ENCODE measurements at places on chromosomes 13 and 19.

GRCh38 chr13:27024074-27024461, 147.5 kb downstream of the USP12 start:
- no peak for DNase-seq

- DNase-seq, result no peak
Measured at GRCh38 chr13:92575777-92576176, 650.8 kb upstream of the GPC6 start.

DNA sequence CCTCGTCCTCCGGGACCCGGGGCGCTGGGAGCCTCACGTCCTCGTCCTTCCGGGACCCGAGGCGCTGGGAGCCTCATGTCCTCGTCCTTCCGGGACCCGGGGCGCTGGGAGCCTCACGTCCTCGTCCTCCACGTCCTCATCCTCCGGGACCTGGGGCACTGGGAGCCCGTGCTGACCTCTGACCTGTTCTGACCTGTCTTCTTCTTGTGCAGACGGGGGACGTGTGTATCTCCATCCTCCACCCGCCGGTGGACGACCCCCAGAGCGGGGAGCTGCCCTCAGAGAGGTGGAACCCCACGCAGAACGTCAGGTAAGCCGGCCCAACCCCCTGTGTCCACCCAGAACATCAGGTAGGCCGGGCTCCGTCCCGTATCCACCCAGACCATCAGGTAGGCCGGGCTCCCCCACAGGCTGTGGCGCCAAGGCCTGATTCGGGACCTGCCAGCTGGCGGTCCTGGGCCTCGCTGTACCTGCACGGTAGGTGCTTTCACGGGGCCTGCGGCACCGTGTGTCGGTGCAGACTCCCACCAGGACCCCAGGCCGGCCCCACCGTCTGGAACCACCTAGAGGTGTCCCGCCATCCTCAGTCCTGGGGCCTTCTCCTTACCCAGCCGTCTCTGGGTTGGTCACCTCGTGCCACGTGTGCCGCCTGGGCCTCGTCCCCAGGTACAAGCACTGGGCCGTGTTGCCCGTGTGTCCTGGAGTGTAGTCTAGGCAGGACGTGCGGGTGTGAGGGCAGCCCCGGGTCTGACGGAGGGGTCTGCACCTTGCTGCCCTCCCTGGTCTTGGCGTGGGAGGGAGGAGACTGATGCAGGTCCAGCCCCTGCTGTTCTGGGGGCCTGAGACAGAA, 4.7 kb downstream of the CDC34 start:
- no peak for DNase-seq

GRCh38 chr13:46687810-46688209, 109.2 kb downstream of the ESD start:
- DNase-seq, result peak; percentile 35

DNA sequence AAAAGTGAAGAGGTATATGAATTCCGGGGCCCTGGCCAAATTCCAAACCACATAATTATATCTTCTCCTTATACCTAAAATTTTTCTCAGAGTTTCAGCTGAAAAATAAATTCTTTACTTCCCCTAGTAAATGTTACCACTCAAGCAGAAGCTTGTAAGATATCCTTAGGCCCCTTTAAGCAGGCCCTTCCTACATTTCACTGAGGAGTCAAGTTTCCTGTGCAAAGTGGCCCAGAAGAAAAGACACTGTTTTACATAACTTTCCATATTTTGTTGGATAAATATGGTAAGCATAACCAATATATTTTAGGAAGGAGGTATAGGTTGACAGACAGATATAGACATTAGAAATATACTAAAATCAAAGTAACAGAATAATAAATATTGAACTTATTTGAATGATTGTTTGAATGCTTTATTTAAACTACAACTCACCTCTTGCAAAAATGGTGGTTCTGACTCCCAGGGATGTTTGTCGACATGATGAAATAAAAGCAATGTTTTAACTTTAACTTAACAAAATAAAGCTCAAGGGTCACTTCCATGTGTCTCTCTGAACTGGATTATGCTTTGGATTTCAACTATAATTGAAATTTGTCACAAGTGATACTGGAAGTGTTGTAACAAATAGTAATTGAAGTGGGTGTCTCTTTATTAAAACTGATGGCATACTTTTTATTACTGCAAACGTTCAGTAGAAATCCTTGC, 141.2 kb downstream of the SPRY2 start:
- DNase-seq, result no peak

- DNase-seq, result no peak
Measured at GRCh38 chr13:54394085-54394700, 1365.6 kb downstream of the OLFM4 start.

- DNase-seq, result no peak
Measured at GRCh38 chr19:5696196-5697021, 6.3 kb downstream of the RPL36 start.

DNA sequence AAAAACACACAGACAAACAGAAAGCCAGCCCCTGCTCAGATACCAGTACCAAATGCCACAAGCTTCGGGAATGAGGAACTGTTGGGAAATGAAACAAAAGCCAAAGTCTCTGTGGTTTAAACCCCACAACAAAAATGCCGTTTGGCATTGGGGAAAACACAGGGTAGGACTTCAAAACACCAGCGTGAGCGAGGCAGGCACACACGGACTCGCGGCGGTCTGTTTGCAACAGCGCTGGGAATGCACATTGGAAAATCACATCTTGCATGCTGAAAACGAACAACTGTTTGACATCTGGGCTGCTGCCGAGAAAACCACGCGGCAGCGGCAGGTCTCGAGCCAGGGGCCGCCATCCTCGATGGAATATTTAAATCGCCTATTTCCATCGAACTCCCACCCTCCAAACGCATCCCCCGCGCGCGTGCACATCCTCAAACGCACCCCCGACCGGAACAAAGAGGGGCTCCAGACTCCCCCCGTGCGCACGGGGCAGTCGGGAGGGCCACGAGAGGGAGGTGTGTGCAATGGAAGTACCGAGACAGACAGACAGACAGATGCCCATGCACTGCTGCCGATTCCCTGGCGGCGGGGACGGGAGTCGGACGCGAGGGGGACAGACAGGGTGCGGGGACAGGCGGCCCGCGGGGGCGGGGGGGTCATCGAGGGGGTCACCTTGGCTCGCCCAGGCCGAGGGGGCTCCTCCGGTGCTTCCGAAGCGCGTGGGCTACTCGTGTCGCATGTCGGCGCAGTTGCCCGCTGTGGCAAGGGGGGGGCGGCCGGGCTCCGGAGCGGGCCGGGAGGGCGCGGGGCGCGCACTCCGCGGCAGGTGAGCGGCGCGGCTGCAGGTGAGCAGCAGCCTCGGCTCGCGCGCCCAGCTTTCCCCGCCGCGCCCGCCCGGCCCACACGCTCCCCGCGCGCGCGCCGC, at the start of gene GPR12:
GPR12 (minus strand) TSS at position 880 of the 925 bp plus-strand sequence. CDS start 959 bp downstream, outside the sequence.
- DNase-seq, result no peak

DNA sequence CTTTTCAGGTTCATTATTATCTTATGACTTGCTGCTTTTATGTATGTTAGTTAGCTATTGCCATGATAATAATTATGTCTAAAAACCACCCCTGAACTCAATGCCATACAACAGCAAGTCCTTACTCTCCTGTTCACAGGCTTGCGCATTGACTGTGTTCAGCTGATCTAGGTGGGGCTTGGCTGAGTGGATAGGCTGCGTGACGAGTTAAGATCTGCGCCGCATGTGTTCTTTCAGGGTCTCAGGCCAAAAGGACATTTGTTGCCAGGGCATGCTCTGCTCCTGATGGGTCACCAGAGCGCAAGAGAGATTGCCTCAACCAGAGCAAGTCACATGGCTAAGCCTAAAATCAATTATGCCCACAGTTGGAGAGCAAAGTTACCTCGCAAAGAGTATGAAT, 859 bp downstream of the ZNF568 start:
- peak; percentile 23 for DNase-seq

DNA sequence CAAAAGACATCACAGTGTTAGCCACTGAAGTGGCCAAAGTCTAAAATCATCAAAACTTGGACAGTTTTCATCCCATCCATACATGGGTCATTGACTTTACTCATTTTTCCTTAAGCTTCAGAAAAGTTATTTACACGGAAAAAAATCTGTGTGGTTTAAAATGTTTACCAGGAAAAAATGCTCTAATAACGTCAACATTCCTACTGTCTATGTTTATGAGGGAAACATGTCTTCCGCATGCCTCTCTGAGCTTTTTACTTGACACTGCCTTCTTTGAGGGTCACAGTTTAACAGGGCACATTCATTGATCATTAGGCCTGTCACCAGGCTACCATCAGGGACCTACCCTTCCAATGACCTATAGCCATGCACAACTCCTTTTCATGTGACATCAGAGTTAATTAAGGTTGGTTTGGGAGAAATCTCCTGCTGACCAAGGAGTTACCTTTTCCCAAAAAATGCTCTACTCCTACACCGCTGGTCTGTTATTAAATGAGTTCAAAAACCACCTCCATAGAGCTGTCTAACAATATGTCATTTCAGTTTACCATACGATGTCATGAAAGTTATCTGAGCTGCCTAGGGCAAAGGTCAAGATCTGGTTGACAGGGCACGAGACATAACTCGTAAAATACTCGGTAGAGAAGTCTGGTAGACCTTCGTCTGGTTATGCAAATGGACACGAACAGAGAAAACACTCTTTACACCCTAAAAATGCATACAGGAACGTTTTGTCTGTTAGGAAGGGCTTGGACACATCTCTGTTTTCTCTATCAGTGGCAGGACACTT, 17.8 kb downstream of the FLT1 start:
- no peak for DNase-seq

GRCh38 chr13:105446197-105446596, 1089.3 kb downstream of the EFNB2 start:
- DNase-seq, result no peak

- peak; percentile 71 for DNase-seq
Measured at GRCh38 chr13:98563071-98563470, 13.8 kb downstream of the STK24 start.

GRCh38 chr19:11931051-11931450, 6.1 kb downstream of the ZNF700 start:
- DNase-seq, result no peak

DNA sequence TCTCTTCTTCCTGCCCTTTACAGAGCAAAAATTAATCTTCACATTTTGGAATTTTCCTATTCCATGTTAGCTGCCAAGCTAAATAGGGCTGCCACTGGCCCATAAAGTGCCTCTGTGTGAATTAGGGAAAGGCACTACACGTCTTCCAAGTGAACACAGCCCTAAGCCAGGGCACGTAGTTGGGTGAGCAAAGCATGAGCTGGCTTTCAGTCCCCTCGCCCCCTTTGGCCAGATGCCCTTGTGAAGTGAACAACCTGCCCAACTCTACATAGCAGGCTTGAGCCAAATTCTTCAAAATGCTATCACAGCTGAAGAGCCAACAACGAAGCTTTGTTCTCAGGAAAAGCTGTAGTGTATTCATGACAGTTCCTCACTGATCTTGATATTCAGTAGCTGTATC, 213.1 kb downstream of the OXGR1 start:
- DNase-seq, result no peak

DNA sequence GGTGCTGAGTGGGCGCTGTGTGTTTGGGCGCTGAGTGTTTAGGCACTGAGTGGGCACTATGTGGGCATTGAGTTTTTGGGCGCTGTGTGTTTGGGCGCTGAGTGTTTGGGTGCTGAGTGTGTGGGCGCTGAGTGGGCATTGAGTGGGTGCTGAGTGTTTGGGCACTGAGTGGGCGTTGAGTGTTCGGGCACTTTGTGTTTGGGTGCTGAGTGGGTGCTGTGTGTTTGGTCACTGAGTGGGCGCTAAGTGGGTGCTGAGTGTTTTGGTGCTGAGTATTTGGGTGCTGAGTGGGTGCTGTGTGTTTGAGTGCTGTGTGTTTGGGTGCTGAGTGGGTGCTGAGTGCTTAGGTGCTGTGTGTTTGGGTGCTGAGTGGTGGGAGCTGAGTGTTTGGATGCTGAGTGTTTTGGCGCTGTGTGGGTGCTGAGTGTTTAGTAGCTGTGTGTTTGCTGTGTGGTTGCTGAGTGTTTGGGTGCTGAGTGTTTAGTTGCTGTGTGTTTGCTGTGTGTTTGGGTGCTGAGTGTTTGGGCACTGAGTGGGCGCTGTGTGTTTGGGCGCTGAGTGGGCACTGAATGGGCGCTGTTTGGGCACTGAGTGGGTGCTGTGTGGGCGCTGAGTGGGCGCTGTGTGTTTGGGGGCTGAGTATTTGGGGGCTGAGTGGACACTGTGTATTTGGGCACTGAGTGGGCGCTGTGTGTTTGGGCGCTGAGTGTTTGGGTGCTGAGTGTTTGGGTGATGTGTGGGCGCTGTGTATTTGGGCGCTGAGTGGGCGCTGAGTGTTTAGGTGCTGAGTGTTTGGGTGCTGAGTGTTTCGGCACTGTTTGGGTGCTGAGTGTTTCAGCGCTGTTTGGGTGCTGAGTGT, 47.2 kb upstream of the F7 start:
- no peak for DNase-seq

- DNase-seq, result no peak
Measured at GRCh38 chr13:98458431-98458830, 118.5 kb downstream of the STK24 start.

GRCh38 chr19:4391701-4392483, 8.5 kb downstream of the SH3GL1 start:
- DNase-seq, result no peak

DNA sequence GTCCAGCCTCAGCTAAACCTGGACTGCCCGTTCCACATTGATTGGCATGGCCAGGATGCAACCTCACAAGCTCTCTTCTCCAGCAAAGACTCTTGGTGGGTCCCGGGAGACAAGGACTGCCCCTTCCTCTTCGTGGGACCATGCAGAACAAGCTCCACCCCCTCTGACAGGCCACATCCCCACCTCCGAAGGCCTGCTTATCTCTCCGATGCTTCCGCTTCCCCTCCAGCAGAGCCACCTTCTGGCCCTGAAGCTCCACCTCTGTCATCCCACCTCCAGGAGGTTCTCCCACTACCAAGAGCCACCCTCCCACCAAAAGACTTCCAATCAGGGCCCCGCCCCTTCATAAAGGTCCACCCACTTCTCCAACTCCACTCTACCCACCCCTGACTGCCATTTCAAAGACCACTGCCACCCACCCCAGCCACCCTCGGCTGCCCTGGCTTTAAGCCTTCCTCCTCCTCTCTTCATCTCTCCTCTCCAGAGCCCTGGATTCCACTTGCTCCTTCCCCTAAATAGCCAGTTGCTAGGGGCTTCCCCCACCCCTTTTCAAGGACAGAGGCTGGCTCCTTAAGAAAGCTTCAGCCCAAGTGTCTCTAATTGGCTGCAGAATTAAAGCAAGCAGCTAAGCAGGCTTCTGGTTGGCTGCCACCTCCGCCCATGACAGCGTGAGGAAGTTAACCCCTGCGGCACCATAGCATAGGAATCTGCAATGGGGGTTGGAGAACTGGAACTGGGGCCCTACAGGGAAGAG, 9.9 kb downstream of the LRFN1 start:
- no peak for DNase-seq

All from activated CD8-positive, alpha-beta T cell treated with anti-CD3 and anti-CD28 coated beads, Interleukin-2, amount 10 ng/mL, durations not matched to agents 7 days and 5 days (primary cell).